ENCODE measurements at places on chromosomes 12 and 14.
A peak's percentile ranks its signal among the peaks of the same experiment; 100 is the strongest.

- DNase-seq, result no peak
These were observed 37.1 kb downstream of the CLIP1 start for GRCh38 chr12:122385171-122386016.

- peak; percentile 99 for DNase-seq
These were observed 2.1 kb downstream of the DDN start for GRCh38 chr12:48996794-48997718.

- peak; percentile 3 for DNase-seq
These were observed 1193.7 kb downstream of the GALC start for GRCh38 chr14:86799244-86799647.

DNA sequence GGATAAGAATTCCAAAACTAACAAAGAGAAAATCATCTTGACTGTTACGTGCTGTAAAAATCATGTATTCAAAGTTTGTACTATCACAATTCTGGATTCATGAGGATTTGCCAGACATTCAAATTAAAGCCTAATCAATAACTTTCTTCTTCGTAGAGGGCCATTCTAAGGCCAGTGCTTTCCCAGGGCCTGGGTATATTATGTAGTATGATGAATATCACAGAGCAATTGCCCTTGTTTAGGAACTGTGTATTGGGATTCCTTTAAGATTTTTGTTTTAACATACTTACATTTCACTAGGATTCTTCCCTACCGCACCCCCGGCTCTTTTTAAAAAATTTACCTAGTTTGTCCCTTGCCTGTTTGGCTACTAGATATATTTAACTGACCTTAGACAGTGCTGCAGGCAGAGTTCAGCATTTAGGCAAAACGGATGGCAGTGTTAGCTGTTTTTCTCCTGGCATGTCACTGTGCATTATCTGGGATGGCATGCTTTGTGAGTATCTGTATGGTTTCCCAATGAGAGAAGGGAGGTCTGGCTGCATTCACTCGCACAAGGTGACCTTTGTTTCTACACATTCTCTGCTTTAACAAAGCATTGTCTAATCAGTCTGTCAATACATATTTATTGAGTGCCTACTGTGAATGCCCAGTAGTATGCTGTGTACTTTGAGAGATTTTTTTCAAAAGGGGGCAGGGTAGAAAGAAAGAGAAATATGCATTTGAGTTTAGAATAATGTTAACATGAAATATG, 63.3 kb downstream of the ERC1 start:
- DNase-seq, result no peak

DNA sequence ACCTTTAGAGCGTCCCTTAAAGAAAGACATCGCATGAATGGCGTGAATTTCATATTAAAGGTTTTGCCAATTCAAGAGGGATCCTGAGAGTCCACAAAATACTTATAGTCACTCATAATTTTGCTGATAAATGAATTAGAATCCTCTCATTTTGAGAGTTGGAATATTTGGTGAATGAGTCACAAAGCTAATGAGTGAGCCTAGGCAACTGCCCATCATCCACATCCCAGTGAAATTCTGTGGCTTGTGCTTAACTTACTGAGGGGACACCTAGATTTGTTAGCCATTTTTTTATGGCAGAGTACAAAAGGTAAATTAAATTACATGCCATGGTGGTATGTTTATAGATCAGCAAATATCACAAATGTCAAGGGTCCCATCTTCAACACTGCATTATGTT, 12.7 kb upstream of the NOXRED1 start:
- no peak for DNase-seq

DNA sequence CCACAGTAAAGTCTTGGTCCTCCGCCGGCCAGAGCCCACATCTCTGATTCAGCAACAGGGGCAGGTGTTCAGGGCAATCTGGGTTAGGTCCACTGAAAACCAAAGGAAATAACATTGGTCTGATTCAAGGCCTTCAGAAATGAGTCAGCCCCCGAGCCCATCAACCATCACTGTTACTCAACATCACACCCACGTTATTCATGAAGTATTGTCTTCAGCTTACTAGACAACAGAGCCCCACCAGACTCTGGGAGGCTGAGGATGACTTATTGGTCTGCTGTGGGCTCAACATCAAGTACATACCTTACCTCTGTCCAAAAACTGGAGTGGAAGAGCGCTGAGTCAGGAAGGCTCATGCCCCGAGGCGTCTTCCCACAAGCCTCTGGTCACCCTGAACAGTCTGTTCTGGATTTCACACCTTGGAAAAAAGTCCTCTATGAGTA, 97.5 kb downstream of the ZFP36L1 start:
- DNase-seq, result peak; percentile 96

GRCh38 chr12:108589840-108590229, 8.0 kb downstream of the TMEM119 start:
- DNase-seq, result peak; percentile 41

DNA sequence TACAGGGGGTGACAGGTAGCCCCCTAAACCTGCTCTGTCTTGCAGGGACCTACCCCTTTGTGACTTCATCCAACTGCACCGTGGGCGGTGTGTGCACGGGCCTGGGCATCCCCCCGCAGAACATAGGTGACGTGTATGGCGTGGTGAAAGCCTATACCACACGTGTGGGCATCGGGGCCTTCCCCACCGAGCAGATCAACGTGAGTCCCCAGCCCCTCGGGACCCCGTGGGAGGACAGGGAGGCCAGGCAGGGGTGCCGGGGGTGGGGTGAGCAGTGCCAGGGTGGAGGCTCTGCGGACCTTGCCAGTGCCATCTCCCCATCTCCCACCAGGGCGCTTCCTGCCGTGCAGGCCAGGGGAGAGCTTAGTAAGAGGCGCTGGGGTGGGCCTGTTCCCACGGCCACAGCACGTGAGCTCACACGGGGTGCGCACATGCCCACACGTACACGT, 11.1 kb upstream of the SIVA1 start:
- peak; percentile 17 for DNase-seq

GRCh38 chr14:105484069-105484996, 2.4 kb upstream of the CRIP1 start:
- no peak for DNase-seq

- DNase-seq, result peak; percentile 18
These were observed 17.7 kb downstream of the SMCO2 start for GRCh38 chr12:27464220-27464554.

GRCh38 chr12:52038447-52038846, 12.8 kb upstream of the NR4A1 start:
- DNase-seq, result peak; percentile 89

DNA sequence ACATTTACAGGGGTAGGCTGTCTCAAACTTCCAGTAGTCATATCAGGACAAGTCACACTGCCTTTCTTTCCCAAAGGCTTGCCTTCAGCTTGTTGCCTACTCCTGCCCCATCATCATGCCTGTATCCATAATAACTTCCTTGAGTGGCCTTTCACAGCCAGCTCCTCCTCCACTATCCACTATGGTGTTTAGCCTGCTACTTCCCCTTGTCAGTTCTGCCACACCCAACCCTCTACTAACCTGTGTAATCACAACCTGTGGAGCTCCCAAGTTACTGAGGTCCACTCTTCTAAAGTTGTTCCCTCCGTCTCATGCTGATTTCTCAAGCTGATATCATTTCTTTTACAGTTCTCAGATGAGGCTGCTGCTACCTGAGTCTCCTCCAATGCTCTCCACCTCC, 159.9 kb downstream of the BMP4 start:
- no peak for DNase-seq

DNA sequence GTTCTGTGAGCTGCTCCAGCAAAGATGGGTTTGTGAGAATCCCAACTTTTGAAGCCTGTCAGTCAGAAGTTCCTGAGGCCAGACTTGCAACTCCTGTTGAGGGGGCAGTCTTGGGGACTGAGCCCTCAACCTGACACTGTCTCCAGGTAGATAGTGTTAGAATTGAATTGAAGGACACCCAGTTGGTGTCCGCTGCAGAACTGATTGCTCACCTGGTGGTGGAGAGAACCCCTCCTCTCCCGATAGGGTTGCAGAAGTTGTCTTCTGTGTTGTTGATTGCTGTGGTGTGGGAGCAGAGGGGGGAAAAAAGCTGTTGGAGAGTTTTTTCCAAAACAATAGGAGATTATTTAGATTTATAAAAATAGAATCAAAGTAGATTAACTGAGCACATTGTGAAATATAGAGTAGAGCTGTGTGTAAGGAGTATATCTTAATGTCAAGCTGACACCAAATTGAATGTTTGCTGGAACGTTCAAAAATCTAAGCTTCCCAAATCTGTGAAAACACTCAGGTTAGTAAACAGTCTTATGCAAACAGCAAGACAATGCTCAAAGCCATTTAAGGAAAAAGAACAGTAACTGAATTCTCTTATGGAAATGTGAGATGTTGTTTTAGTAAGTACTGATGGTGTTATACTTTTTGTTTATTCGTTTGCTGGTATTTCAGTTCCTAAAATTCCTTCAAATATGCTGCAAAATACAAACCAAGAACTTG, 18.6 kb downstream of the HIF1A start:
- no peak for DNase-seq

DNA sequence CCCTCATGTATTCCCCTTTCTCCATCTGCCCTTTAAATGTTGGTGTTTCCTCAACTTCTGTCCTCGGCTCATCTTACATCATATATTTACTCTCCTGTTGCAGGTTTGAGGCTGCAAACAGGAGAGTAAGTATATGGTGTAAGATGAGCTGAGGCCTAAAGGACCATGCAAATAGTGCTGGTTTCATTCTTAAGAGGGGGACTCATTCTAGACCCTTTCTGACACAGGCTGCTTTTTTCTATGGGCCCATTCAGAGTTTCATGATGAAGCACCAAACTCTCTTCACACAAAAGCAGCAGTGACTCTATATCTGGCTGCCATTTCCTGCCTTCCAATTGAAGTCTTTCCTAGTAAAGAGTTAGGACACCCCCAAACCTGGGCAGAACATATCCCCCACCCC, 218.5 kb downstream of the PHLDA1 start:
- no peak for DNase-seq

GRCh38 chr12:71768900-71769299, 14.2 kb downstream of the RAB21 start:
- DNase-seq, result no peak

DNA sequence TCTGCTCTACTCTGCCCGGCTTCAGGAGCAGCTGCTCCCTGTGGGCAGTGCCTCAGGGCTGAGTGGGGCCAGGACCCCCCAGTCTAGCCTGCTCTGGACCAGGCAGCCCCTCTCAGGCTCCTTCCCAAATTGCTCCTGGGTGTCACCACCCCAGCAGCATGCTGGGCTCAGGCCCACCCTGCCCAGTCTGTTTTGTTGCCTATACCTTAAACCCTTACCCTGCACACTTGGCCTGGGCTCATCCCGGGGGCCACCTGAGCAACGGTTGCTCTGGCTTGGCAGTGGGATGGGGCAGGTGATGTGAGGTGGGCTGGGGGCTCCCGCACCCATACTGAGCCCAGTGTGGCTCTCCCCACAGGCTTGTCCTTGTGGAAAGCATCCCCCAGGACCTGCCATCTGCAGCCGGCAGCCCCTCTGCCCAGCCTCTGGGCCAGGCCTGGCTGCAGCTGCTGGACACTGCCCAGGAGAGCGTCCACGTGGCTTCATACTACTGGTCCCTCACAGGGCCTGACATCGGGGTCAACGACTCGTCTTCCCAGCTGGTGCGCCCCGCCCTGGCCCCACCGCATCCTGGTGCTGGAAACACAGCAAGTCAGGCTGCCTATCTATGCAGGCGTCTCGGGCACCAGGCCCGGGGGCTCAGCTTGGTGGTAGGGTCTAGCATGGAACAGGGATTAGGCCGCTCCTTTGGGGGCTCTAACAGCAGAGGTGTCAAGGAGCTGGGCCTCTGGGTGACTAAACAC, 3.9 kb downstream of the PLD4 start:
- DNase-seq, result peak; percentile 62

DNA sequence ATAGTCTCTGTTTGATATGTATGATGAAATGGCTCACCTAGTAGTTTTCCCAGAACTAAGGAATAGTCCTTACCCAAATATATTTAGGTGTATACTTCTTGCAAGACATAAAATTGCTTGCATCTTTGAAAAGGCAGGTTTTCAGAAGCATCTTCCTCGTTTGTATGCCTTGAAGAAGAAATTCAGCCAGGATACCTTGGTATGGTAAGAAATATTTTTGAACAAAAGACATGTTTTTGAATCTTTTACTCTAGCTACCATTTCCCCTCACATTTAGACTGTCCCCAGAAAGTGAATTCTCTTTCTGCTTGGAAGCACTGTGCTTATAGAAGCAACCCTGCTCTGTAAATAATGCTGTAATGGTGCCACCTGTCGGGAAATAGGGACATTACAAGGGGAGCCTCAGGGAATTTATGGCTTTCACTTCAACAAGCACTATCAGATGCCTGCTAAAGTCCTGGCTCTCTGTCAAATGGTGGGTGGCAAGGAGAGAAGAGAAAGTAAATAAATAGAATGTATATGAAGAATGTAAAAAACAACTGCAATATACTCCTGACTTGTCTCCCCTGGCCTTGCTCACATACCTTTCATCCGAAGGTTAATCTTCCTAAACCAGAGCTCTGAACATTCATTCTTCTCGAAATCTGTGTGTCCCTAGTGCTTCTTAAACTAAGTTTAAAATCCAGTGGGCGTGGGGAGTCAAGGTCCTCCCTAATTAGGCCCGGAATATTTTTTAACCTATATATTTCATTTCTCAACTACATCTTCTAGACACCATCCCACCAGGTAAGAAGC, 6.1 kb downstream of the CCDC184 start:
- peak; percentile 78 for DNase-seq

GRCh38 chr14:63941023-63941422, 88.2 kb downstream of the SYNE2 start:
- DNase-seq, result no peak

GRCh38 chr12:123045678-123046077, 65.2 kb downstream of the ARL6IP4 start:
- DNase-seq, result peak; percentile 11

GRCh38 chr12:94157981-94158411, 9.6 kb downstream of the PLXNC1 start:
- DNase-seq, result no peak

- peak; percentile 81 for DNase-seq
These were observed 22.3 kb upstream of the HECTD1 start for GRCh38 chr14:31229638-31230572.

DNA sequence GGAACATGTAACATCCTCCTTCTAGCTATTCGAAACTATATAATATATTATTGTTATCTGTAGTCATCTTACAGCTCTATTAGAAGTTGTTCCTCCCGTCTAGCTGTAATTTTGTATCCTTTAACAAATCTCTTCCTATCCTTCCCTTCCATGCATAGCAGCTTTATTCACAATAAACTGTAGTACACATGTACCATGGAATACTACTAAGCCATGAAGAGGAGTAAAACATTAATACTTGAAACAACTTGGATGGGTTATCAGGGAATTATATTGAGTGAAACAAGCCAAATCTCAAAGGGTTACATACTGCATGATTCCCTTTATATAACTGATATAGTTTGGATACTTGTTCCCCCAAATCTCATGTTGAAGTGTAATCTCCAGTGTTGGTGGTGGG, 33.9 kb upstream of the STK38L start:
- no peak for DNase-seq

GRCh38 chr12:43937947-43938346, 102.1 kb downstream of the TMEM117 start:
- no peak for DNase-seq

DNA sequence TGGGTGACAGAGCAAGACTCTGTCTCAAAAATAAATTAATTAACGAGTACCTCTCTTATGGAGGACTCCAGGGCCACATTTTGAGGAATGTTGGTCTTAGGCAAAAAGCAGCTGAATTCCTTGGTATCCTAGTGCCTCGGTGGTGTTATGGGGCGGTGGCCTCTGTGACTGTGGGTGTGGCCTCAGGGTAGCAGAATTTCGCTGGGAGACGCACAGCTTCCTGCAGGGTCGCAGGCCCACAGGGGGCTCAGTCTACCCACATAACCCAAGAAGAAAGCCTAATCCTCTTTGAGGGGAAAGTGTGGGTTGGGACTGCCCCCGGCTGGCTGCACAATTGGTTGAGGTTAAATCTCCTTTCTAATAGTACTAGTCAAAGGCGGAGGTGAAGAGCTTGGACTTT, 11.2 kb upstream of the SERPINA4 start:
- no peak for DNase-seq

Measured in osteoblast (primary cell).